ENCODE measurements at places on chromosomes 5 and 9. TPM values are rescaled to one million over a fixed set of nuclear protein-coding genes. Genes with fewer than 3 reads are reported as not detected.

IL3 gene
- 0.49 TPM for total RNA-seq

SPATA24 gene
- 4.0 TPM for total RNA-seq

SIGMAR1 gene
- 111 TPM for total RNA-seq

ADAMTS12 gene
- not detected for total RNA-seq

PPP1R26 gene
- total RNA-seq: 0.20 TPM

CDK5RAP2 gene
- total RNA-seq: 55.9 TPM

SH3GL2 gene
- not detected for total RNA-seq

BRD8 gene
- 51.5 TPM for total RNA-seq

ELAVL2 gene
- total RNA-seq: not detected

MCC gene
- 2.9 TPM for total RNA-seq

ENC1 gene
- 0.52 TPM for total RNA-seq

MCTP1 gene
- 1.3 TPM for total RNA-seq

PTRH1 gene
- 21.2 TPM for total RNA-seq

PCDHA1 gene
- total RNA-seq: not detected

OTP gene
- total RNA-seq: not detected

APBA1 gene
- total RNA-seq: 0.23 TPM

All from activated naive CD8-positive, alpha-beta T cell treated with anti-CD3 and anti-CD28 coated beads for 36 hours (primary cell).